ENCODE measurements at places on chromosomes 2 and 18. TPM values are rescaled to one million over a fixed set of nuclear protein-coding genes. Genes with fewer than 3 reads are reported as not detected.
A peak's percentile ranks its signal among the peaks of the same experiment; 100 is the strongest.

- DNase-seq: no peak
These were observed 105.9 kb upstream of the RBBP8 start for GRCh38 chr18:22827216-22827615.

- DNase-seq: no peak
These were observed 119.9 kb upstream of the HS6ST1 start for GRCh38 chr2:128438586-128438985.

DNA sequence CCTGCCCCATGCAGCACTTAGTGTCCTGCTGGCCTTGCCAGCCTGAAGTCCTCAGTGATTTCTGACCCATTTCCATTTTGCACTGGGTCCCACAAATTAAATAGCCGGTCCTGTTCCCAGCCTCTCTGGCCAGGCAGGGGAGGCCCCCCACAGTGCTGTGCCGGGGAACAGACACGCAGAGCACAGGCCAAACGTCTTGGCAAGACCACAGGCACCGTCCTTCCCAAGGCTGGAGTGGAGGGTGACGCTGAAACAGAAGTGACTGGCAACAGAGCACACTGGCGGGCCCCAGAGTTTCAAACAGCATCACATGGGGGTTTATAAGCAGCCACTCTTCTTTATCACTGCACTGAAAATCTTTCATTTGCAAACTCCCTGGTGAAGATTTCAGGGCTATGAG lies 52.2 kb downstream of the EDAR start:
- DNase-seq: no peak

DNA sequence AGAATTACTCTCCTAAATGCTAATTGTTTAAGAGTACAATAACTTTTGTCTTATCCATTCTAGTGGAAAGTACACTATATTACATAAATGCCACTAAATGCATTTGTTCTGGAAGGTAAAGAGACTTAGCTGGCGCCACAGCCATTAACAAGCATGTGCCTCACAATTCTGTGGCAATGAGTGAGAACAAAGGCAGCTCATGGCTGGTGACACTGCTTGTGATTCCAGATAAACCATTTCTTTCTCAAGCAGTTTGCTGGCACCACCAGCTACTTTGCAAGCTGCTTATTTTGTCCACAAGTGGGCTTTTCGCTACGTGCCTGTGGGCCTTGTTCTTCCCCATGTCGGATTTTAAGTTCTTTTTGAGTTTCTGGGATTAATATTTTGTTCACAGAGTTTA lies 147.6 kb upstream of the SMAD7 start:
- no peak for DNase-seq

DNA sequence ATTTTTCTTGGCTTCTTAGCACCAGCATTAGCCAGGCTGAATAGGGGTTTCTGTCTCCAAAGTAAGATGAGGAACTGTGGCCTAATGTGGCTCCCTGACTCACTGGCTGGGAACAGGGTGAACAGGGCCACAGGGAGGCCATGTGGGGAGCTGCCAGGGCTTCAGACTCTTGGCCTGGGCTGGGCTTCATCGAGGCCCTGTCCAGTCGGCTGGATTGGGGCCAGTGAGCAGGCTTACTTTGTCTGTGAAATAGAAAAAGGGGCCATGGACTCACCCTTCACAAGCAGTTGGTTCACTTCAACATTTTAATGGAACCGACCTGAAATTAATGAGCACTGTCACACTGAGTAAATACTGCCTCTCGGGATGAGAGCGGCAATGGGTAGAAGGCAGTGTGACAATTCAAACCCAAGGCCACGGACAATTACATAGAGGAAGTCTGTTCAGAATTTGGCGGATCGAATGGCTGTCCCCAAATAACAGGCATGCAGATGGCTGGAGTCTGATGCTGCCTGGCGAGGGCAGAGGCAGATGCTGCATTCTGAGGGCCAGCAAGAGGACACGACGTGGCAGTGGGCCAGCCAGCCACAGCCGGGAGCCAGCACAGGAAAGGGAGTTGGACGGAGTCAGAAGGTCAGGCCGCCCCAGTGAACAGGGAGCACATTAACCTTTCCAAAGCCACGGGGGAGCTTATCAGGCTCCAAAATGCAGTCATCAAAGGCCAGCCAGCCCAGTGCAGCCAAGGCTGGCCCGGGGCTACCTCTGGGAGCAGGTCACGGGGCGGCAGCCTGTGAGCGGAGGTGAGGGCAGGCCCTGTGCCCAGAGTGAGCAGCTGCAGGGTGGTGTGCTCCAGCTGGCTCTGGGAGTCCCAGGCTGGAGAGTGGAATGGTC lies 146.6 kb upstream of the REV1 start:
- peak; percentile 55 for DNase-seq

DNA sequence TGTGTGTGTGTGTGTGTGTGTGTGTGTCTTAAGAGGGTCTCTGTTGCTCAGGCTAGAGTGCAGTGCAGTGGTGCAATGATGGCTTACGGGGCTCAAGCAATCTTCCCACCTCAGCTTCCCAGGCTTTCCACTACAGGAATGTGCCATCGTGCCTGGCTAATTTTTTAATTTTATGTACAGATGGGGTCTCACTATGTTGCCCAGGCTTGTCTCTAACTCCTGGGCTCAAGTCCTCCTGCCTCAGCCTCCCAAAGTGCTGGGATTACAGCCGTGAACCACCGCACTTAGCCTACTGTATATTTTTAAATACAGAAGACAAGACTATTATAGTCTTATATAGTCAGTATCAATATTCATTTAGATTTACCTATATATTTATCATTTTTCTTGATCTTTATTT lies 220.1 kb upstream of the STON1 start:
- no peak for DNase-seq

GRCh38 chr2:37798315-37799005 lies 126.6 kb upstream of the RMDN2 start:
- no peak for DNase-seq

Gene DOK6
- 5.4 TPM for total RNA-seq

Gene LGALSL
- total RNA-seq: 33.4 TPM

Gene RAB27B
- 0.22 TPM for total RNA-seq

Gene SRD5A2
- total RNA-seq: not detected

Gene DCDC2C
- total RNA-seq: 22.3 TPM

Gene IKZF2
- 20.7 TPM for total RNA-seq

Gene MC4R
- not detected for total RNA-seq

Gene RNU2-63P
- total RNA-seq: not detected
